Anterior cingulate cortex (tissue), 58 donors: ENCODE measurements at places on chromosomes 7 and 10.

DNA sequence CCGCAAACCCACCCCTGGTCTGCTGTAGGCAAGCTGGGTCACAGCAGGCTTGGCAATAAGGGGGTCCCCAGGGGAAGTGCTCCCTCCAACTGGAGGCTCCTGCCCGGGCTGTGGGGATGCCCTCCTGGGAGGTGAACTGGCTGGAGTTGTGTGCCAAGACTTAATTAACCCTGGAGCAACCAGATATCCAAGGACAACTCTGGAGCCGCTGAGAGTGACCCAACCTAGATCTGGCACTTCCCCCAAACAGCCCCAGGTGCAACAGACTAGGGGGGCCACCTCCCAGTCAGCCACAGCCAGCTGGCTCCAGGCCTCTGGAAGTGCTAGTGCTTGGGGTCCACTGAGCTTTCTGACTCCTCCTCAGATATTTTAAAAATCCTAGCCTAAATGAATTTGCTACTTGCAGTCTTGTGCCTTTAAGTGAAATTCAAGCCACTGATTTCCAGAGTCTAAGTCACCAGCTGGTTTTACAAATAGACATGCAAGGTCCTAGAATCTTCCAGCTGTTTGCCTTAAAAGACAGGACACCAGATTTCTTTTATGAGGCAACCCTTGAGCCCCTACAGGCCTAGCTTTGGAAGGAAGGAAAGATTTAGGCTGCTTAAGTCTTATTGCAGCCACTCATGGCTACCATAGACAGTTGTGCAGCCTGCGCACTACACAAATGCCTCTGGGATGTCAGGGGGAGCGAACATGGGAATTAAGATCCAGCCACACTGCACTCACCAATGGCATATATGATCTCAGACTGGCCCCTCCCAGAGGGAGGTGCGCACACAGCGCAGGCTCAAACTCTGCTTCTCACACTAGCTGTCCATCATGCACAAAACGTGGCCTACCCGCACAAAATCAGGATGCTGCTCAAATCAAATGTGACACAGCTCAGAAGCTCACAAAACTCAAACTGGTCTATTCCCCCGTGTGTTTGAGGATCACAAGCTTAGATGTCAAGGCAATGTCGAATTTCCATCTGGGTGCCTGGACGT lies 42.6 kb upstream of the MYL10 start:
- DNase-seq = no peak

GRCh38 chr10:95819620-95820329 lies 63.8 kb downstream of the ENTPD1 start:
- DNase-seq = no peak

DNA sequence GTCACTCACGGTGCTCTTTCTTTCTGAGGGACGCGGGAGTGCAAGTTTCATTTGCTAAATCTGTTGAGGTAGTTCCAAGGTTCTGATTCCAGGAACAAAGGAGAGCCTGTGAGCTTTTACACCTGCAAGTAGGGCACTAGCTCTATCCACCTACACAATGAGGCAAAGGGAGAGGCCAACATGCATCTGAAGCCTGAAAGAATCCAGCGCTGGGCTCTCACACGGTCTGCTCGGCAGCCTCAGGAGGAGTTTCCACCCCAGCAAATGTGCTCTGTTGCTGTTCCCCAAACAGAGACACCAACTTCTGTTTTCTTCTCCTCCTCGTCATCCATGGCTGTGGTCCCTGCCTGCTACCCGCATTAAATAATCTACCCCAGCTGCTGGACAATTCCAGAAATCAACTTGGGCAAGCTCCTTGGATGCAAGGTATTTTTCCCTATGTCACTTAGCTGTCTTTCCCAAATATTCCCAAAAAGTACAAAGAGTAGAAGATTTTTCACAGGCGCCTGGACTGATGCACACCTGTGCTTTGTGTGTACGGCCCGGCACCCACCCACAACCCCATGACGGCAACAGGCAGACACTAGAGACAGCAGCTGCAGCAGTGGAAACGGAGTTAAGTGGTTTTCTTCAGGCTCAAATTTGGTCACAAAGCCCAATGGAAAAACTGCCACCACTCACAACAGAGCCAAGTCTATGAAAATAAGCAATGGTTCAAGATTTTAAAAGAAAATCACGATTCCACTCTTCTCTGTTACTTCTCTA lies 176.8 kb downstream of the ZMYND11 start:
- no peak for DNase-seq

- DNase-seq = no peak
Observed at GRCh38 chr10:69323622-69324021, 45.3 kb downstream of the HK1 start.

DNA sequence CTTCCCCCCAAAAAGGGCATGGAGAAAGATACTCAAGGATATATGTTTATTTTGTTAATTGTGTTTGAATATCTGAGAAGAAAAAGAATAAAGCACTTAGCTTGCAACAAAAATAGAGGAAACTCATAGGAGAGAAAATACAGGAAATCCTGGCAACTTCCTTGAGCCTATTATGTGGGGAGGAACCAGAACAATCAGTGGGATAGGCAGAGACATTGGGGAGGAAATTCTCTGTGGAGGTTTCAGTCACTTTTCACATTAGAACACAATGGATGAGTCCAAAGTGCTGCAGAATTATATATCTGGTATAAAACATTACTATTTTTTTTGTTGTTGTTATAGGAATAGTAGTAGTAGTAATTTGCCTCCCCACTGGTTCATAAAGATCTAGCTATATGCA lies 240.1 kb downstream of the THSD7A start:
- no peak for DNase-seq

DNA sequence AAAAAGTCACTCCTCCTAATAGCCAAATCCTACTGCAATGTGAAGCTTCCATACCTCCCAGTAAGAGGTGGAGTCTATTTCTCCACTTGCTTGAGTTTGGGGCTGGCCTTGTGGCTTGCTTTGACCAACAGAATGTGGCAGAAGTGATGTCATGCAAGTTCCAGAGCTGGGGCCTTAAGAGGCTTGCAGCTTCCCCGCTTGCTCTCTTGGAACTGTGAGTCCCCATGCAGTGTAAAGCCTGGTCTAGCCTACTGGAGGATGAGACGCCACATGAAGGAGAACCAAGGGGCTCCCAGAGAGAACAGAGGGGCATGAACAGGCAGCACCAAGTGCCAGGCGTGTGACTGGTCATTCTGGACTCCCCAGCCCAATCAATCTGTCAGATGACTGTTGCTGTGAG lies 58.6 kb upstream of the OPALIN start:
- DNase-seq = no peak

DNA sequence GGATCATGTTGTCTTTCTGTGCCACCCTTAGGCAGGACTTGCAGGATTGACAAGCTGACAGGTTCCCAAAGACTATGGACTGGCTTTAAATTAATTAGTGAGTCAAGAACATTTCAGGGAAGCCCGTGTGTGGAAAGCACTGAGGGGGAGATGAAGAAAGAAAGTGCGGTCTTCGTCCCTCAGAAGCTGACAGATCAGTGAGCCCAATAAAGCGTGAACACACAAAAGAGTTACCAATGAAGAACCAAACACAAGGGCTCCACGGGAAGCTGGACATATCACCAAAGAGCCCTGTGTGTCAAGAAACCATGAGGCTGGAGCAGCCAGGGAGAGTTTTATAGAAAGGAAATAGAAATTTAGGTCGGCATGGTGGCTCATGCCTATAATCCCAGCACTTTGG lies 725.8 kb downstream of the PARD3 start:
- DNase-seq = no peak

DNA sequence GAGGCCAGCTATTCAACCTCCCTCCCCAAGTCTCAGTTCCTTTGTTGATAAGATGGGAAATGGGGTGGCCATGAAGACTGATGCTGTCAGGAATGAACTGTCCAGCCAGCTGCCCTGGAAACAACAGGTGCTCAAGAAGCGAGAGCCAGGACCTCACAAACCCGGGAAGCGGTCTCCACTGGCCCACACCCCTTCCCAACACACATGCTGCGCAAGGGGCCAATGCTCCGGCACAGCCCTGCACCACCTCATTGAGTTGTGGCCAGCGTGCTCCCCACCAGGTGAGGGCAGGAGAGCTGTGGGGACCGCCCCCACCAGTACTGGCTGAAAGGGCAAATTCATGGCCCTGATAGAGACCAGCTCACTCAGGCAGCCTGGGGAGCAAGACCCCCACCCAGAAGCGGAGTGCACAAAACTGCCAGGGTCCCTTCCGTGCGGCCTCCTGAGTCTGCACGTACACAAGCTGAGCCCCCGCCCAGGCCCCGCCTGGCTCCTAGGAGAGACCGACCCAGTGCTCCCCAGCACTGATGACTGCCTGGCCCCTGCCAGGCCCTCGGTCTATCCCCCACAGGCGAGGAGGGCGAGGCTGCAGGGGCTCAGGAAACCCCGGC lies 216.6 kb downstream of the MAD1L1 start:
- DNase-seq = no peak

DNA sequence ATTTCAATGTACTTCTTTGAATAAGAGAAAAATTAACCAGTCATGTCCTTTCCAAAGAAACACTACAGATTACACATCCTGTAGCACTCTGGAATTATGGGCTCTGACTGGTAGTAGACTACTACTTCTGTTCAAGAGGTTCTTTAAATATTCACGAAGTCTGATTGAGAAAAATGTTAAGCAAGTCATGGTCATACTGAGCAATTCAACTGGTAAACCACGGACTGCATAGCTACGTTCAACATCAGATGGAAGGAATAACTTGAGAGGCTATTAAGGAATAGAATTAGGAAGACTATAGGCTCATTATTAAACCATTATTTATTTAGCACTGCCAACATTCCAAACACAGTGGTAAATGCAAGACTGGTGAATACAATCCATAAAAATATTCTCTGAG lies 160.8 kb downstream of the IMMP2L start:
- no peak for DNase-seq

- no peak for DNase-seq
Observed at GRCh38 chr10:123472606-123473005, 193.5 kb upstream of the GPR26 start.

- no peak for DNase-seq
Observed at GRCh38 chr7:110922906-110923305, 168.0 kb upstream of the LRRN3 start.

DNA sequence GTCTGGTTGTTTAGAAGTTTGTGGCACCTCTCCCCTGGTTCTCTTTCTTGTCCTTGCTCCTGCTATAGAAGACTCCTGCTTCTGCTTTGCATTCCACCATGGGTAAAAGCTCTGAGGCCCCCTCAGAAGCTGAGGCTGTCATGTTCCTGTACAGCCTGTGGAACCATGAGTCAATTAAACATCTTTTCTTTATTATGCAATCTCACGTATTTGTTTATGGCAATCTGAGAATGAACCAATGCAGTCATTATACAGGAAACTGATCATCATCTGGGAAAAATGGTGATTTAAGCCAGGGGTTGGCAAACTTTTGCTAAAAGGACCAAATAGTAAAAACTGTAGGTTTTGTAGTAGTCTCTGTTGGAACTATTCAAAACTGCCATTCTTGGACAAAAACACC lies 175.4 kb downstream of the CSTF2T start:
- DNase-seq = no peak

GRCh38 chr10:63628526-63629362 lies 107.5 kb downstream of the REEP3 start:
- DNase-seq = peak; percentile 61

- no peak for DNase-seq
Observed at GRCh38 chr7:22680482-22680911, 46.5 kb upstream of the IL6 start.

- no peak for DNase-seq
Observed at GRCh38 chr10:36534471-36535002, 590.9 kb upstream of the ANKRD30A start.

DNA sequence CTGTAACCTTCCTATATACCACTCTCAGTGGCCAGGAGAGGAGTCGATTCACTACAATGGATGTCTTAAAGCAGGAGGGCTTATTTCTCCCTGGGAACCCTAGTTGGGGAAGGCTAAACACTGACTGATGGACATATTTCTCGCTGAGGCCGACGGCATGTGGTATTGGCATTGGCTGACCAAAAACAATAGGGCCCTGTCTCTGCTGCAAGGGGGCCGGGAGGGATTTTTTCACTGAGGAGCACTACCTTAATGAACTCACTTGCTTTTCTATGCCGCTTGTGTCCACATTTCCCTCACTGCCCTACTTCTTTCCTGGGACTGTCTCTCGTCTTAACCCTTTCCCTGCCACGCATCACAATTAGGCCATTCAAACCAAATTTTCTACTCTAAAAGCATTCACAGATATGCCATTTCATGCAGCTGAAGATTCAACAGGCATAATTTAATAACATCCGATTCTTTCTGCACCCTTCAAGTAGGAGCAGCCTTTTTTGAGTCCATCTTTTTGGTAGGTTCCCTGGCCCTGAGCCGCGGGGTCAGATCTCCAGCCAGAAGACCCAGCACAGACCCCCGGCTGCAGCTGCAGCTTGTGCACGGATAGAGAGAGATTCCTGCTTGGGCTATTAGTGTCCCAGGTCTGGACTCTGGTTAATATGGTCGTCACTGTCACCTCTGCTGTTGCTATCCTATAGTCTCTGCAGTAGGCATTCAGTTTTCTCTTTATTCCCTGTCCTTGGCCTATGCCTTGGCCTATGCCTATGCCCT lies 118.7 kb downstream of the HIPK2 start:
- DNase-seq = no peak

- DNase-seq = no peak
Observed at GRCh38 chr7:39527296-39527695, 38.9 kb upstream of the YAE1 start.

DNA sequence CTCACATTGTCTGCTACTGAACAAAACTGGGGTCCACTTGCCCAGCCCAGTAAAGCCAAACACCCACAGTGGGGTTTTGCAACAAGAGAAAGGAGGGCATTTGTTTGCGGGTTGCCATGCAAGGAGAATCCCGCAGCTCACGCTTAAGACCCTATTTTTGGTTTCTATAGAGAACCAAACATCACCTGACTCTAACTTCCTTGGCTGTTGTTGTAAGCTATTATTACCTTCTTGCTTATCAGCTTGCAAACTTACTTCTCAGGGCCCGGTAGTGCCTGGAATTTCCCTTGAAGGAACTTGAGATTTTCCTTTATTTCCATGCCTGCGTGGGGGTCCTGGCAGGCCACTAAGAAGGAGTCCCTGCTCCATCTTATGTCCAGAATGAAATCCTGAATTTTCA lies 20.7 kb downstream of the IFIT3 start:
- DNase-seq = no peak

DNA sequence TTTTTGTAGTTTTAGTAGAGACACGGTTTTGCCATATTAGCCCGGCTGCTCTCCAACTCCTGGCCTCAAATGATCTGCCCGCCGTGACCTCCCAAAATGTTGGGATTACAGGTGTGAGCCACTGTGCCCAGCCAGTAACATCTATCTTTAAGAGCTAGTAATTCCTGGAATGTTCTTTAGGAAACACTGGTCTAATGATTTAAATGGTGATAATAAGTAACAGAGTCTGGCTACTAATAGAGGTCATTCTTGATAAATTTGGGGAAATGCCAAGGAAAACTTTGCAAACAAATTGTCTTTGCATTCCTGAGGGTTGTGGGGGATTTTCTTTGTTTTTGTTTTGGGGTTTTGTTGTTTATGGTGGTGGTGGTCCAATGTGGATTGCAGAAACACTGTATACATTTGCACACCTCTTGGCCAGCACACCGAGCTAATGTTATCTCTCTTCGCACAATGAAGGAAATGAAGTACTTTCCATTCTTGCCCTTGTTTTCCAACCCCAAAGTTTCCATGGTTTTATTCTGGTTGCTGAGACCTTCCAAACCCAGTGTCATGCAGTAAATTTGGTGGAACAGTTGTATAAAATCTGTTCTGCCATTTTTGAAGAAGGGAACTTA lies 51.3 kb upstream of the WIPF3 start:
- no peak for DNase-seq
